ENCODE measurements at places on chromosomes 1 and 21.

GRCh38 chr1:108830119-108831008, 26.5 kb downstream of the AKNAD1 start:
- peak; percentile 95 for DNase-seq

- no peak for DNase-seq
Observed at GRCh38 chr1:202645097-202645476, 65.2 kb downstream of the SYT2 start.

- DNase-seq, result no peak
Observed at GRCh38 chr21:19321688-19322087, 918.1 kb upstream of the TMPRSS15 start.

GRCh38 chr1:183002797-183003196, 20.4 kb upstream of the LAMC1 start:
- no peak for DNase-seq

- DNase-seq, result no peak
Observed at GRCh38 chr21:14981246-14981645, 83.6 kb downstream of the NRIP1 start.

- DNase-seq, result no peak
Observed at GRCh38 chr1:76198452-76198851, 123.9 kb downstream of the ST6GALNAC3 start.

Data from RKO (cell line).